ENCODE measurements at places on chromosomes 3 and 15.

GRCh38 chr3:161070980-161071663 lies 34.0 kb downstream of the B3GALNT1 start:
- DNase-seq, result no peak

- DNase-seq, result no peak
Observed at GRCh38 chr15:67144609-67145311, 79.4 kb downstream of the SMAD3 start.

DNA sequence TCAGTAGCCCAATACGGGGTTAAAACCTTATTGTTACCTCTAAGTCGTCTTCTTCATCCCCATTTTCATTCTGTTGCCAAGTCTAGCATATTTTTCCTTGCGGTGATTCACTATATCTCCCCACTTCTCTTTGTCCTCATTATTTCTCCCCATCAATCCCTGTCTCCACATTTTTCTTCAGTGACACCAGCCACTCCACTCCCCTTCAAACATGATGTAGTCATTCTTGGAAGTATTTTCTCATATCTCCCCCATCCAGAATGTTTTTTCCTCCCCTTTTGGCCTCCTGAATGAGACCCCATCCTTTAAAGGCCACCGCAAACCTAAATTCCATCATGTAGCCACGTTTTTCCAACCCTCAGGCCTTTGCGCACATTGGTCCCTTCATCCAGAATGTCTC lies 105.9 kb downstream of the TOP2B start:
- no peak for DNase-seq

DNA sequence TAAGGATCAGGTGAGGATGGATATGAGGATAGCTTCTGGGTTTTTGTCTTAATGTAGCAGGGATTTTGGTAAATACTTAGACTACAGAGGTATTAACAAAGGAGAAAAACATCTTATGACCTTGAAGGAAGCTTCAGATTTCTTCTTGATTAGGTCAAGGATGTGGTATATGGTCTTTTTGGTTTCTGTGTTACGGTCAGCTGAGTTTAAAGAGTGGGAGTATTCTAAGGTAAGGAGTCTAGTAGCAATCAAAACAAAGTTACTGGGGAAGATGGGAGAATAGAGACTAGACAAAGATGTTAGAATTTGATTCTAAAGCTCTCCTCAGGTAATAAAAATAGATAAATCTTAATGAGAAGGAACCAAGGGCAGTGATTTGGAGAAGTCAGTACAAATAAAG lies 6.2 kb downstream of the HMG20A start:
- no peak for DNase-seq

DNA sequence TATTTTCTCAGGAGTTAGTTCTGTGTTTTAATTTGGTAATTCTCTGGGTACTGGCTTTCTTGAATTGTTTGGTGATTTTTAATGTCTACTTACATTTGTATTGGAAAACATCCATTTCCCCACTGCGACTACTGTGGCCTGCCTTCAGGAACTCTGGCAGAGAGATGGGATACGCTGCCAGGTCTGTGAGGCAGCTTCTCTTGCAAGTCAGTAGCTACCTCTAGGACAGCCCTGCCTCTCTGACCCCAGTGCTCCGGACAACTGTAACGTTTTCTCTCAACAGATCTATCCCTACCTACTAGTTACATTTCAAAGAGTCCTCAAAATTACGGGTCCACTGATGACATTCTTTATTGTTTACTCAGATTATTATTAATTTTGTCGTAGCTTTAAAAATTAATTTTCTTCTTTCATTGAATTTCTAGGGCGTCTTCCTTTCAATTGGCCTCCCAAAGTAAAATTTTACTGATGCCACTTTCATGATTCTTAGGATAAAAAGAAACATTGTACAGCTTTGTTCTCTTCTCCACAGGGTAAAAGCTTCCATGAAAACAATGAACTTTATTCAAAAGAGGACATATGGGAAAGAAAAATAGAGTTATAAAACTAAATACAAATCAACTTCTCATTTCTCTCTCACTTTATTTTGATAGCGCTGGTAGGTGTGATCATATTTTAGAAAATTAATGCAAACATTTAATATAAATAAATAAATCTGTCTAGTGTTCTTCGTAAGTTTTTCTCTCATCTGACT lies 123.2 kb upstream of the GOLGA8J start:
- no peak for DNase-seq

DNA sequence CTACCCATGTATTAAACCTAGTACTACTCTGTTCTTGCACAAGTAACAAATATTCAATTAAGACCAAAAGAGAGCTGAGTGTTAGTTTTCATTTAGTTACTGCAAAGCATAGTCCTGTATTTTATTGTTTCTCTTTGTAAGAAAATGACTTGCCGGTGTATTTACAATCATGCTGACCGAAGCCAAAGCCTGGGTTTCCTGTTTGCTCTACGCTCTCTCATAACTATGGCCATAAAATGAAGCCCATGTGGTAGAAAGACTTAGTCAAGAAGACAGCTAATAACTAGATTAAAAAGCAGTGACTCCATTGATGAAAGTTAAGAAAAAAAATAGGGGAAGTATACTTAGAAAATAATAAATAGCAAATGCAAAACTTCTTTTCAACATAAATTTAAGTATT lies 479.9 kb downstream of the CNTN4 start:
- no peak for DNase-seq

DNA sequence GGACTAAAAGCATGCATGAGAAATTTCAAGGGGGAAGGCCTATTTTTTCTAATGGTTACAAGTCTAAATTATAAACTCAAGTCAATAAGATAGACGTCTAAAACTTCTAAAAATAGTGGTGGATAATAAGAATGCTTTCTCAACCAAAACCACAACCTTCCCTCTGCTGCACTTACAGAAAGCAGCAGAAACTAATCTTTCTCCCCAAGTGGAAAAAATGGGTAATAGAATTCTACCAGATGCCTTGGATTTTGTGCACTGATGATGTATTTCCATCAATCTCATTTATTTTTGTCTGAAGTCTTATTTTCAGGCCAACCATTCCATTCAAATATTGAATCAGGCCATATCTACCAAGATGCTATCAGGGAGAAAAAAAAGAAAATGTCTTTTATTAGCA lies 344.7 kb downstream of the NEK10 start:
- DNase-seq, result no peak

DNA sequence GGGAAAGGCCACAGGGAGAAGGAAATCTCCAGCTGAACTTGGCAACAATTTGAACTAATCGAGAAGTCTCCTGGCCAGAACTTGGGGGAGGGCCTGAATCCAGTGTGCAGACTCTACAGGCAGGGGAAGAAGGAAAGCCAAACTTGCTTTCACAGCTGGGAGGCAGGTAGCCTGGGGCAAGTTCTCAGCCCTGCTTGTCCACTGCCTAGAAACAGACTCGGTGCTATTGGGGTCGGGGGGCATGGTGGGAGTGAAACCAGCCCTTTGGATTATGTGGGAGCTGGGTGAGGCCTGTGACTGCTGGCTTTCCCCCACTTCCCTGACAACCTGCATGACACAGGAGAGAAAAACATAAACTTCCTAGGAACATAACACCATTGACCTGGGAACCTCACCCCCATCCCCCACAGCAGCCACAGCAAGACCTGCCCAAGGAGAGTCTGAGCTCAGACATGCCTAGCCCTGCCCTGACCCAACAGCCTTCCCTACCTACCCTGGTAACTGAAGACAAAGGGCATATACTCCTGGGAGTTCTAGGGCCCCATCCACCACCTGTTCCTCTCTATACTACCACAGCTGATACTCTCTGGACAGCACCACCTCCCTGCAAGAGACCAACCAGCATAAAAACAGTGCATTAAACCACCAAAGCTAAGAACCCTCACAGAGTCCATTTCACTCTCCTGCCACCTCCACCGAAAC lies 103.7 kb upstream of the MNS1 start:
- DNase-seq, result no peak

All from DMS53 (cell line).